RCC 7860 (cell line): ENCODE measurements at places on chromosomes 6 and 20.

GRCh38 chr6:122393351-122393896 lies 6.0 kb upstream of the HSF2 start:
- DNase-seq: no peak

DNA sequence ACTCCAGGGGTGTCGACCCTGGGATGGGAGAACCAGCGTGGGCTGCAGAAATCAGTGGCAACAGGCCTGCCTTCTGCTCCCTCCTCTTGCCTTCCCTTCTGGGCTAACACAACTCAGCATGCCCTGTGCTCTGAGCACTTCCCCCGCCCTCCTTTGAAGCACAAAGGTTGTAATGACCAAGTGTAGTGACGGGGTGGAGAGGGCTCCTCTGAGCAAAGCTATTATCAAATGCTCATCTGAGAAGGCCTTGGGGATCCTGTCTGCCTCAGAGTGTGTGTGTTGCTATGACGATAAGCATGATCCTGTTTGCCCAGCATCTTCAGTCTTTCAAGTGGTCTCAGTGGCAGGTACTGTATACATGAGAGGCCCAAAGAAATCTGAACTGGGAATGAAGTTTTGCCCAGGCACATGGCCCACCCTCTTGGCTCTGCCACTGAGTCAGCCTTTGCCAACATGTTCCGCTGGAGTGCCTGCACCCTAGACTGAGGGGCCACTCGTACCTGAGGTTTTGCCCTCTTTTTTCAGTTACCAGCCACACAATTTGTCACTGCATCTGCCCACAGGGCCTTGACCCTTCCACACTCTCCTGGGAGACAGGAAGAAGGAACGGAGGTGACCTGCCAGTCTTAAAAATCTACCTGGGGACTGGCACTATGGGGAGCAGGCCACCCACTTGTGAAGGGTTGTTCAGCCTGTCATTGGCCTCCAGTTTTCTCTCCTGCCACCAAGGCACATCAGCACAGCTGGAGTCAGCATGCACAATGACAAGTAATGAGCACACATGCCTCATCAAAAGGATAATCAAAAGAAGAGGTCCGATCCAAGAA lies 74.5 kb downstream of the GFOD1 start:
- no peak for DNase-seq

DNA sequence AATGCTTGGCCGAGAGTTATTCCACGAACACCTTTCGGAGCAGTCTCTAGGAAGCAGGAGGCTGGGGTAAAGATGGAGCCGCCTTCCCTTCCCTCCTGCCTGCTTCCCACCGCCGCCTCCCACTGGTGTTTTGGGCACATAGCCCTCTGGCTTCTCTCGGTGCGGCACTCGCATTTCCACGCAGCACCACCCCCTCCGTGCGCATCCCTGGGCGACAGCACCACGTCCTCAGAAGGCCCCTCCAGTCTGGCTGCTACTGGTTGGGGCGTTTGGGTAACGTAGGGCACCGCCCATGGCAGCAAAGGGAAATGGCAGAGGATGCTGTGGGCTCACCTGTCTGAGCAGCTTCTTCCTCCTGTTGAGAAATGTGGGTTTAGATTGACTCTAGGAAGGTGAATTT lies 2.4 kb downstream of the COL20A1 start:
- no peak for DNase-seq

- no peak for DNase-seq
Observed at GRCh38 chr6:140970485-140970884, 1162.2 kb upstream of the GJE1 start.

DNA sequence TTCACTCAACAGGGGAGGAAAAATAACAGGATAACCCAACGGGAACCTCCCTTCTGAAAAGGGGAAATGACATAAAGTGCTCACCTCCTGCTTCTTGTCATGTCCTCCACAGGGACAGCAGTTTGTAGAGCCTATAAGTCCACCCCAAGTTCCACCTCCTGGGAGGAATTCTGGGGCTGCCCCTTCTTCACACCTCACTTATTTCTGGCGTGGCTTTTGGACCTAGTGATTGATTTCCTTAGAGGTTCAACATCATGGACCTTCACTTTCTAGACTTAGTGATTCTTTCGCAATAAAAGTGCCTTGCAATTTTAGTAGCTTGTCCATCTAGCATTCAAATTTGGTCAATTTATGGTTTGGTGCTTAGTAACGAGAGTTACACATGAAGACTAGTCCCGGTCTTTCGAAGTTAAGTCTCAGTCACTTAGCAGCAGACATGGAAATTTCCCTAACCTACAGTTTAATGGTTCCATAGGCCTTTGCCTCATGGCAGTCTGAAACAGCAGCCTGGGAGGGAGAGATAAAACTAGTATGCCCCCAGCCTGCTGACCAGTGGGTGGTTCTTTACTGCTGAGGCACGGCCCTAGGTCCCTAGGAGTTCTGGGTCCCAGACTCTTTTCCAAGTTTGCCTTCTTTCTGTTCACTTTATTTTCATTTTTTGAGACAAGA lies 59.2 kb upstream of the CDKAL1 start:
- no peak for DNase-seq
